Body of pancreas (tissue), 4 donors: ENCODE measurements at places on chromosomes 2 and 18.

- DNase-seq = no peak
- H3K4me3 ChIP-seq = no peak overlapping the region
- H3K4me1 ChIP-seq = peaks cover 15% of the 10 kb centered on the region
- H3K27me3 ChIP-seq = no peaks in the 10 kb centered on the region
- H3K27ac ChIP-seq = peak overlapping the region; percentile 35
These were observed 15.4 kb upstream of the STAT4 start for GRCh38 chr2:191166111-191166755.

- H3K36me3 ChIP-seq = no peaks in the 10 kb centered on the region
- no peak for DNase-seq
- H3K27ac ChIP-seq = no peak overlapping the region
- no peak overlapping the region for H3K4me3 ChIP-seq
- no peaks in the 10 kb centered on the region for H3K4me1 ChIP-seq
These were observed 43.2 kb upstream of the GLS start for GRCh38 chr2:190837420-190837819.

DNA sequence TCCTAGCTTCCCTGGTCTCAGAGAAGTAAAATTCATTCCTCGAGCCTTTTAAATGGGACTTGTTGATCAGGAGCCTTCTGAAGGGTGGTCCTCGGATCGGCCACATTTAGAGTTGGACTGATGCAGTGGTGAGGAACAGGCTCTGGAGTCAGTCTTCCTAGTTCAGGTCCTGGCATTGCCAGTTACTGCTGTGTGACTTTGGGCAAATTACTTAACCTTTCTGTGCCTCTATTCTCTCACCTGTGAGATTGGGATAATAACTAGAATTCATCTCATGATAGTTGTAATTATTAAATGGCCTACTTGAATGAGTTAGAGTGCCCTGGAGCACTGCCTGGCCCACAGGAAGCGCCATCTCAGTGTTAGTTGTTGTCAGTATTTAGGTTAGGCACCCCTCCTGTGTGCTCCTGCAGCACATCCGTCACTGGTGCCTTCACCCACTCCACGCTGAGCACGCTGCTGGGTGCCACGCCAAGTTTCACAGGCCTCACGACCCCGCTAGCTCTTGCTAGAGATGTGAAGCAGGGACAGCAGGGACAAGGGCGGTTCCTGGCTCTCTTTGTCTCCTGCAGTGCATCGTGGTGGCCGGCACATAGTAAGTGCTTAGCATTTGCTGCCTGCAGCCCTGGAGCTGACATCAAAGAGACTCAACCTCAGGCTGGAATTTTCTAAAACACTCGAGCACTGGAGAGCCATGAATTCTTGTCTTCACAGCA, 122.9 kb downstream of the FAM210A start:
- H3K27ac ChIP-seq = no peak overlapping the region
- no peak for DNase-seq
- H3K27me3 ChIP-seq = no peaks in the 10 kb centered on the region
- H3K36me3 ChIP-seq = no peaks in the 10 kb centered on the region

GRCh38 chr2:219722276-219722879, 94.9 kb downstream of the SLC4A3 start:
- no peak overlapping the region for H3K4me3 ChIP-seq
- H3K36me3 ChIP-seq = no peaks in the 10 kb centered on the region
- DNase-seq = no peak
- H3K27me3 ChIP-seq = no peaks in the 10 kb centered on the region
- H3K27ac ChIP-seq = no peak overlapping the region
- no peaks in the 10 kb centered on the region for H3K4me1 ChIP-seq

DNA sequence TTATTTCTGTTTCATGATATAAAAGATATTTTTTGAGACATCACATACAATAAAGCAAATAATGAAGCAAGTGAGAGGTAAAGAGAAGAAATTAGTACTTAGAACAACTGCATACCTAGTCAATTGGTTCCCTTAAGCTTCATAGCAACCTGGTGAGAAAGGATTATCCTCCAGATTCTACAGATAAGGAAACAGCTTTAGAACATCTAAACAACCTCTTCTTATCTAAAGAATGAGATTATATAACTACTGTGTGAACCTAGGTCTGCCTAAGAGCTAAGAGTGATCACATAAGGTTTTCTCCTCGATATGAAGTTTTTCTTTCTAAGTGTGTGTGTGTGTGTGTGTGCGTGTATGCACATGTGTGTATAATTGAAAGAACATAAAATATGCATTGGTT, 265.1 kb downstream of the NOL4 start:
- H3K4me3 ChIP-seq = no peak overlapping the region
- no peaks in the 10 kb centered on the region for H3K27me3 ChIP-seq
- H3K36me3 ChIP-seq = no peaks in the 10 kb centered on the region
- no peak overlapping the region for H3K27ac ChIP-seq
- no peaks in the 10 kb centered on the region for H3K4me1 ChIP-seq
- no peak for DNase-seq

GRCh38 chr2:176648700-176649297, 379.6 kb downstream of the MTX2 start:
- no peak overlapping the region for H3K27ac ChIP-seq
- no peaks in the 10 kb centered on the region for H3K4me1 ChIP-seq
- no peaks in the 10 kb centered on the region for H3K36me3 ChIP-seq

- H3K36me3 ChIP-seq = no peaks in the 10 kb centered on the region
- peaks cover 40% of the 10 kb centered on the region for H3K4me1 ChIP-seq
- DNase-seq = no peak
- no peak overlapping the region for H3K4me3 ChIP-seq
- H3K27me3 ChIP-seq = no peaks in the 10 kb centered on the region
- H3K27ac ChIP-seq = peak overlapping the region; percentile 33
These were observed 12.1 kb downstream of the HK2 start for GRCh38 chr2:74845991-74846390.

DNA sequence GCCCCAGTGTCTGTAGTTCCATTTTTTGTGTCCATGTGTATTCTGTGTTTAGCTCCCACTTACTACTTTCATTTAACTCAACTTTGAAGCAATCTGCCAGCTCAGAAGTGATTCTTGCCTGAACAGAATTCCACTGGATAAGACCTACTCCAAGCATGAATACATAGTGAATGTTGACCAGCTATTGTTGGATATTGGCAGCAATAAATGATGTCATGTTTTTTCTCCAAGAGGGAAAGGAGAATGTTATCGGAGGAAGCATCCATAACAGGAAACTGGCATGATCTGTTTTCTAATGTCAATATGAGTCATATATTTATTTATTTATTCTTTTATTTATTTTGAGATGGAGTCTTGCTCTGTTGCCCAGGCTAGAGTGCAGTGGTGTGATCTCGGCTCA, 36.8 kb upstream of the TRAPPC8 start:
- H3K4me3 ChIP-seq = no peak overlapping the region
- no peaks in the 10 kb centered on the region for H3K36me3 ChIP-seq
- H3K27me3 ChIP-seq = no peaks in the 10 kb centered on the region
- no peaks in the 10 kb centered on the region for H3K4me1 ChIP-seq
- DNase-seq = no peak

- no peak overlapping the region for H3K4me3 ChIP-seq
- H3K36me3 ChIP-seq = no peaks in the 10 kb centered on the region
- no peaks in the 10 kb centered on the region for H3K27me3 ChIP-seq
- no peak for DNase-seq
- H3K4me1 ChIP-seq = no peaks in the 10 kb centered on the region
These were observed 49.6 kb upstream of the AMMECR1L start for GRCh38 chr2:127935337-127935736.
